GM23248 (cell line): ENCODE measurements at places on chromosomes 7 and 10.

DNA sequence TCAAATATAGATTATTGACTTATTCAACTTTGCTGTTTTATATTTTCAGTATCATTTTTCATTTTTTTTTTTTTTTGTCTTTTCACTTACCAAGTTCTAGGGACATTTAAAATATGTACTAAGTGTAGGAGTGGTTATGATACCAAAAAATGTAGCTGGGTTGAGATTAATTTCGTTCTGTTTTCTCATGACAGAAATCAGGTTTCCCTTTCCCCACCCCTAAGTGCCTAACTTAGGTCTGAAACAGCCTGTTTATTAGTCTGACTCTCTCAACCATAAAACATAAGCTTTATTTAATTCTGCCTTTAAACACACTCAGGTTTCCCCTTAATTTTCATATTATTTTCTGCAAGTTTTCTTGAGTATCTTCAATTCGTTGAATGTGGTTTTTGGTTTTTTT lies 22.1 kb downstream of the TMEM106B start:
- DNase-seq: no peak

DNA sequence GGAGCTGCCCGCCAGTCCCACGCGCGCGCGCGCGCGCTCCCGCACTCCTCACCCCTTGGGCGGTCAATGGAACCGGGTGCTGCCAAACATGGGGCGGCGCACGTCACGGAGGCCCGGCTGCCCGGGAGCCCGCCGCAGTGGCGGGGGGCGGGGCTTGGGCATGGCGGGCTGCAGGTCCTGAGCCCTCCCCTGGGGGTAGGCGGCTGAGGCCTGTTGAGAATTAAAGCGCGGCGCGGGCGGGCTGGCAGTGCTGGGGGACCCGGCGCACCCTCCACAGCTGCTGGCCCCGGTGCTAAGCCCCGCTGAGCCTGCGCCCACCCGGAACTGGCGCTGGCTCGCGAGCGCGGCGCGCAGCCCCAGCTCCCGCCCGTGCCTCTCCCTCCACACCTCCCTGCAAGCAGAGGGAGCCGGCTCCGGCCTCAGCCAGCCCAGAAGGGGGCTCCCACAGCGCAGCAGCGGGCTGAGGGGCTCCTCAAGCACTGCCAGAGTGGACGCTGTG lies 634.2 kb downstream of the ANKRD7 start:
- no peak for DNase-seq

GRCh38 chr7:24808518-24808917 lies 51.3 kb upstream of the GSDME start:
- no peak for DNase-seq

GRCh38 chr10:79250259-79250658 lies 97.0 kb upstream of the PPIF start:
- DNase-seq: no peak

- DNase-seq: no peak
Measured at GRCh38 chr7:121244120-121244870, 84.5 kb upstream of the WNT16 start.

- no peak for DNase-seq
Measured at GRCh38 chr10:126687121-126687606, 16.7 kb upstream of the C10orf90 start.

GRCh38 chr7:71411475-71411874 lies 279.5 kb downstream of the GALNT17 start:
- DNase-seq: no peak

GRCh38 chr7:32860090-32860489 lies 31.5 kb downstream of the KBTBD2 start:
- DNase-seq: no peak

DNA sequence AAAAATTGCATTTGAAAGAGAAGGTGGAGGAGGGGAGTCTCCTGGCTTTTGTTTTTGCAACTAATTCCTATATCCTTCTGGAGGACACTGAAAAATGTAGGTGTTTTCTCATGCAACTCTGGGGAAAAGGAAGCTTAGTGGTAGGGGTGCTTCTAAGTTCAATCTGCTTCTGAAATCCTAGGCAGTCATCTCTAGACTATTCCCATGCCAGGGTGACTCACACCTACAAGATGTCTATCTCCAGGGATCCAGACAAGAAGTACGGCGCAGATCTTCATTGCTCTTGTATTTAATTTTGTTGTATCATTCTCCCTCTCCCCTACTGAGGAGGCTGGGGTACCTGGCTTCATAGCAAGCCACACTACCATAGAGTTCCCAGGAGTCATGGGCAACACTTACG lies 258.8 kb downstream of the PHF14 start:
- peak; percentile 54 for DNase-seq

DNA sequence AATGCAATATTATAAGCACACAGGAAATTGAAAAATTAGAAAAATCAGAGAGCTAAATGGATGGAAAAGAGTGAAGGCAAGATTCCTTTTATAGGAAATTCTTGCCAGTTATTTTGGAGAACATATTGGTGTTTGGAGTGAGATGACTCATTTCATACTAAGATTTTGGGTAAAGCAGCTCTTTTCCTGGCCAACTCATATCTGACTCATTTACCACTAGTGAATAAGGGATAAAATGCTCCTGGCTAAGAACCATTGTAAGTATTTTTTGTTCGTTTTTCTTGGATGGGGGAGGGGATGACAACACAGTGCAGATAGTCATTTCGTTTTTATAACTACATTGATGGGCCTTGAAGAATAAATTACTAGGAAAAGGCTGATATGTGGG lies 139.3 kb downstream of the TWIST1 start:
- peak; percentile 95 for DNase-seq

DNA sequence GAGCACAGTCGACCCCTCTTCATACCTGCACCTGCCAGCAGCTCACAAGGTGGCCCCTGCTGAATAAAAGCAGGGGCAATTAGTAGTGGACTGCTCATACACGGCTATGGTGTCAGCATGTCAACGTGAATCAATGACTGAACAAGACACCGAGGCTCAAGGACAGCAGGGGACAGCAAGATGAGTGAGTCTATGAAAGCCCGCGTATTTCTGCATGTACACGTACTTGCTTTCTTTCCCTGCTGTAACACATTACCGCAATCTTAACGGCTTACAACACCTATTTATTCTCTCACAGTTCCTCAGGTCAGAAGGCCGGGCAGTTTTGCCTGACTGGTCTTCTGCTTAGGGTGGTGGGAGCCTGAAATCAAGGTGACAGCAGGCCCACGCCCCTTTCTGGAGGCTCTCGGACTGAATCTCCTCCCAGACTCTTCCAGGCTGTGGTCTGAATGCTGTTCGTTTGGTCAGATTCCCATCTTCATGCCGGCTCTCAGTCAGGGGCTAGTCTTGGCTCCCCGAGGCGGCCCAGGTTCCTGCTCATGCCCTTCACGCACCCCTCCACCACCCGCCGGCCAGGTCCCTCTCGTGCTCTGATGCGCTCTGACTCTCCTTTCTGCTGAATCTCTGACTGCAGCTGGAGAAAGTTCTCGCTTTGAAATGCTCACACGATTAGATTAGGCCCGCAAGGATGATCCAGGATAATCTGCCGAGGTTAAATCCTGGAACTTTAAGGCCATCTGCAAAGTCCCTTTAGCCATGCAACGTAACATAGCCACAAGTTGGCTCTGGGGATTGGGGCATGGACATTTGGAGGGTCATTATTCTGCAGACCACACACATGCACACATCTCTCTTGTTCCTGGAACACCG lies 7.8 kb upstream of the PPP2R2D start:
- DNase-seq: no peak

GRCh38 chr10:86836044-86836443 lies 79.6 kb downstream of the BMPR1A start:
- no peak for DNase-seq

DNA sequence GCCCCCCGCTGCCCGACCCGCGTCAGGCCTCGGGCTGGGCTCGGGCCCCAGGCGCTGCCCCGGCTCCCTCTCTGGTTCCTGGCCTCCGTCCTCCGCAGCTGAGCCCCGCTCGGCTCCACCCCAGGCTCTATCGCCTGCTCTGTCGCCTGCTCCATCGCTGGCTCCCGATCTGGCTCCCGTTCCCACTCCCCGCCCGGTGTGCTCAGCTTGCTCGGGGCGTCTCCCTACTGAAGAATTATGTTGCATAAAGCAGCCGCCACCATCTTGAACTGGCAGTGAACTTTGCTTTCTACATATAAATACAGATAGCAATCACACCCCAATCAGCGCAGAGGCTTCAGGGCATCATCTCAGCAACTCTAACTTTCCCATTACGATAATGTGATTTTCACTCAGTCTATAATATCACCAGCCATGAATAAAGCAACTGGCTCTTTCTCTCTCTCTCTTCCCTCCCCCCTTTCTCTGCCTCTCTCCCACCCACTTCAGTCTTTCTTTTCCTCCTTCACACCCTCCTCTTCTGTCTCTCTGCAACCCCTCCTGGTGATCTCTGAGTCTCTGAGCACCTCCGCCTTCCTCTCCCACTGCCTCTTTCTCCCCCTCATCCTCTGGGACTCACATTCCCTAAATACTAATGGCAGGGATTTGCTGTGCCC lies 43.3 kb upstream of the BTRC start:
- DNase-seq: no peak

DNA sequence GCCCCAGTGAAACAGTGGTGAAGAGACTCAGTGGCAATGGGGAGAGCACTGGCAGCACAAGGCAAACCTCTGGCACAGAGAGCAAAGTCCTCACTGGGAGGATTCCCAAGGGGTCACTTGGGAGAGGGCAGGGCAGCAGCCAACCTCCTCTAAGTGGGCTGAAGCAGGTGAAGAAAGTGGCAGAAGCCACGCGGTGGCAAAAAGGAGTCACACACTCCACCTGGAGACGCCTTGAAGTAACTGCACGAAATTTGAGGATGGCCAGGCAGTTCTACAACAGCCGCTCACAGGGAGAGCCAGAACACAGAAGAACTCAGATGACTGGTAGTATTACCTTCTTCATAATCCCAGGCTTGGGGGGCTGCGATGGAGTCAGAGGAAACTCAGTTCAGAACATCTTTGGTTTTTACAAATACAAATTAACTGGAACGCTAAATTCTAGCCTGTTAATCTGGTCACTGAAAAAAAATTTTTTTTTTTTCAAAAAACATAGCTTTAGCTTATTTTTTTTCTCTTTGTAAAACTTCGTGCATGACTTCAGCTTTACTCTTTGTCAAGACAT lies 574 bp upstream of the IL6 start:
- peak; percentile 91 for DNase-seq

GRCh38 chr10:100146875-100147650 lies 38.8 kb downstream of the ERLIN1 start:
- peak; percentile 46 for DNase-seq

GRCh38 chr7:28408960-28409715 lies 3.2 kb upstream of the CREB5 start:
- peak; percentile 99 for DNase-seq

GRCh38 chr7:50679218-50680007 lies 103.3 kb downstream of the GRB10 start:
- peak; percentile 52 for DNase-seq

DNA sequence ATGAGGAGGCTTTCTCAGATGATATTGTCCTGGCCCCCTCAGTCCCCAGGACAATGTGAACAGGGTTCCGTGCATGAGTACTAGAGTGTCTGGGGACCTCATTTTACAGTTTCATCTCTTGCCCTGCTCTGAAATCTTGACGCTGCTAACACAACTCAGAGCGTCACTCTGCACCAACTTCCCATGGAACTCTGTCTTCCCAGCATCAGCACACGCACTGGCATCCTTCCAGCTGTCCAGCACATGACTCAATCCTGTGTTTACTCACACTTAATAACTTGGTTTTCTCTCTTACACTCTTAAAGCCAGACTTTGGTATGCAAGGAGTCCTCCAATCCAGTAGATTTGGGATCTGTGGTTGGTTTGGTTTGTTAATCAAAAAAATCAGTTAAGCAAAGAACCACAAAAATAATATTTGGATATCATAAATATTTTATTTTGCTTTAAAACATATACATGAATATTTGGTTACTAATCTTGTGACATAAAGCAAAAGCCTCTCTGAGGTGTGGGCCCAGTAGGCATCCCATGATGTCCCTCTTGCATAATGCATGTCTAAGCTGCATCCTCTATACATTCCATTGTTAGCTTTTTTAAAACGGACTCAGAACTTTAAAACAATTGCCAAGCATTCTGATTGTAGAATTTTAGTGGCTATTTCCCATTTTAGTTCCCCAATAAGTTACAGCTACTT lies 131.0 kb downstream of the CXCL12 start:
- DNase-seq: peak; percentile 92

- DNase-seq: no peak
Measured at GRCh38 chr10:69703256-69703655, 73.2 kb downstream of the FAM241B start.

GRCh38 chr7:47241112-47242065 lies 340.5 kb downstream of the TNS3 start:
- DNase-seq: no peak

- DNase-seq: no peak
Measured at GRCh38 chr7:106952658-106953231, 87.7 kb downstream of the PIK3CG start.

- no peak for DNase-seq
Measured at GRCh38 chr10:70585578-70586169, 16.9 kb downstream of the PRF1 start.

- DNase-seq: no peak
Measured at GRCh38 chr7:41197769-41198168, 505.1 kb downstream of the INHBA start.

GRCh38 chr10:120929166-120929565 lies 78.0 kb downstream of the WDR11 start:
- DNase-seq: no peak

DNA sequence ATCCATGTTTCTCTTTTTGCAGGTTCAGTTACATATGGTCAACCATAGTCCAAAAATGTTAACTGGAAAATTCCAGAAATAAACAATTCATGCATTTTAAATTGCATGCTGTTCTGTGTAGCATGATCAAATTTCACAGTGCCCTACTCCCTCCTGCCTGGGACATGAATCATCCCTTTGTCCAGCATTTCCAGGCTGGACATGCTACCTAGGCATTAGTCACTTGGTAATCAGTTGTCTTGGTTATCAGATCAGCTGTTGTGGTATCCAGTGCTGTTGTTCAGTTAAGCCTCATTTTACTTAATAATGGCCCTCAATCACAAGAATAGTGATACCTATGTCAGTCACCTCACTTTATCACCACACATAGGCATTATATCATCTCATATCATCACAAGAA lies 7.3 kb upstream of the PNLIP start:
- peak; percentile 5 for DNase-seq

DNA sequence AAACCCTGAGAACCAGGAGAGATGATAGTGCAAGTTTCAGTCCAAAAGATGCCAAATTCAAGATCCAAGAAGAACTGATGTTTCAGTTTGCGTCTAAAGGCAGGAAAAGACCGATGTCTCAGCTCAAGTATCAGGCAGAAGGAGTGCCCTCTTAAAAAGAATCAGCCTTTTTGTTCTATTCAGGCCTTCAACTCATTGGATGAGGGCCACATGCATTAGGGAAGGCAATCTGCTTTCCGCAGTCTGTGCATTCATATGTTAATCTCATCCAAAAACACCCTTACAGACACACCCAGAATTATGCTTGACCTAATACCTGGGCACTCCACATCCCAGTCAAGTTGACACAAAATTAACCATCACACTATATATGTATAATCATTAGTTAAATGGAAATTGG lies 45.2 kb downstream of the DNAJB9 start:
- DNase-seq: no peak

GRCh38 chr7:78779788-78780187 lies 673.7 kb downstream of the MAGI2 start:
- no peak for DNase-seq

- DNase-seq: no peak
Measured at GRCh38 chr7:15885678-15886077, 199.2 kb upstream of the MEOX2 start.

GRCh38 chr10:29356931-29357330 lies 68.1 kb downstream of the LYZL1 start:
- DNase-seq: peak; percentile 10

- DNase-seq: no peak
Measured at GRCh38 chr7:36279200-36279925, 110.3 kb upstream of the ANLN start.

- DNase-seq: no peak
Measured at GRCh38 chr7:114956702-114957101, 34.8 kb downstream of the MDFIC start.
